ENCODE measurements at places on chromosomes 7 and 10.
A peak's percentile ranks its signal among the peaks of the same experiment; 100 is the strongest.

GRCh38 chr7:82286096-82286797 is 157.3 kb downstream of the CACNA2D1 start:
- DNase-seq = no peak

DNA sequence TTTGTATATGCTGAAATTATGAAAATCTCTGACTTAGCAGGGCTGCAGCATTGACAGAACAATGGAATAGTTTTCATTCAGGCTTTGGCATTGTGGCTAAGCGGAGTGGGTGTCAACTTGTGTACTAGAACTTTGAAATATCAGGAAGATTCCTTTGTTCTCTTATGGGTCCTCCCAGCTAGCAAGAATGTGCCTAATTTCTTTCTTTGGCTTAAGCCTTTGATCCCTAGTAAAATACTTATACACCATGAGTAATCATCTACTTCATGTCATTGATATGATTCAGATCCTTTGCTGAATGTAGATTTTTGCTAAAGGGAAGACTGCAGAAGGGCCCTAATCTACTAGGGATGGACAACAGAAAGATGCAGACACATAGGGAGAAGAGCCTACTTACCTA is 6.2 kb downstream of the AVL9 start:
- DNase-seq = no peak

DNA sequence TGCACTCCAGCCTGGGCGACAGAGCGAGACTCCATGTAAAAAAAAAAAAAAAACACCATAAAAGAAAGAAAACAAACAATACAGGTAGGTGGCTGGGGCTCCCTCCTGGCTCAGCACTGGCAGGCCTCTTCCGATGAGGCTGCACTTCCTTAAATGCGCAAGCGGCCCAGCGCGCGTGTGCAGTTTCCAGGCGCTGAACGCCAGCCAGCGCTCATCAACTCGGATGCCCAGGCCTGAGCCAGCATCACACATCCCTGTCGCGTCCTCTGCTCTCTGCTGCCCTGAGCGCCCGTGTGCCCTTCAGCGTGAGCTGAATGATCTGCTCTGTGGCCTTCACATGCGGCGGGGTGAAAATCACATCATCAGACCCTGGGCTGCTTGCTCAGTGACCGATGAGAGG is 31.8 kb downstream of the NUDT1 start:
- no peak for DNase-seq

DNA sequence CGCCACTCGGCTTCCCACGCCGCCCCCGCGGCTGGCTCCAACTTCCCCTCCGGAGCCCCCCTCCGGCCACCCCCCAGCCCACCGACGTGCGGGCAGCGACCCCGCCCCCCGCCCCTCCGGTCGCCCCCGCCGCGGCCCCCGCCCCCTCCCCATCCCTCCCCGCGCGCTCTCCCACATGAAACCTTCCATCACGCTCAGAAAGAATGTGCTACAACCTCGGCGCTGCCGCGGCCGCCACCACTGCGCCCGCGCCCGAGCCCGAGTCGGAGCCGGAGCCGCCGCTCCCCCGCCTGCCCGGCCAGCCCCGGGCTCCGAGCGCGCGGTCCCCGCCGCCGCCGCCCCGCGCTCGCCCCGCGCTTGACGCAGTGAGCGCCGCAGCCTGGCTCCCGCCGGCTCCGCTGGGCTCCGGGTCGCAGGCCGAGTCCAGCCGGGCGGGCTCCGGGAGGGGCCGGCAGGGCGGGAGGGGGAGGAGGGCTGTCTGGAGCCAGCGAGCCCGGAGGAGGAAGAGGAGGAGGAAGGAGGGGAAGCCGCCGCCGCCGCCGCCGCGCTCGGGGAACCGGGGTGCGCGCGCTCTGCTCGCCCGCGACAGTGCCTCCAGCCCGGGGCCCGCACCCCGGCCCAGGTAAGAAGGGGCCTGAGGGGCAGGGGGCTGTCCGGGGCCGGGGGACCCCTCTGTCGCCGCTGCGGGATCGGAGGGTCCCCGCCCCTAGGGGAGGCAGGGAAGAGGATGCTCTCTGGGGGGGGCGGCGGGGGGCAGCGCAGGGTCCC is 4.3 kb upstream of the ELFN1 start:
- peak; percentile 25 for DNase-seq

DNA sequence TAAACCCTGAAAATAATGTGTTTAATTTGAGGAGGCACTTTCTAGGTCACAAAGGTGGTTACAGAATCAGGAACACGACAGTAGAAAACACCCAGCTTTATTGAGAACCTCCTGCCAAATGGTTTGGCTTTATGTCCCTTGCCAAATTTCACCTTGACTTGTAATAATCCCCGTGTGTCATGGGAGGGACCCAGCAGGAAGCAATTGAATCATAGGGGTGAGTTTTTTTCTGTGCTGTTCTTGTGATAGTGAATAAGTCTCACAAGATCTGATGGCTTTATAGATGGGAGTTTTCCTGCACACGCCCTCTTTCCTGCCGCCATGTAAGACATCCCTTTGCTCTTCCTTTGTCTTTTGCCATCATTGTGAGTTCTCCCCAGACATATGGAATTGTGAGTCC is 193.8 kb upstream of the KLF6 start:
- no peak for DNase-seq
